HFFc6 (cell line): ENCODE measurements at places on chromosomes 3 and 15. TPM values are rescaled to one million over a fixed set of nuclear protein-coding genes. Genes with fewer than 3 reads are reported as not detected.

NAALADL2 gene
- 10.9 to 17.4 TPM (median 13.4 TPM) in 3 replicates for total RNA-seq

DLL4 gene
- total RNA-seq = 0.10 TPM in 1 of 3 replicates, not detected in the others

SPINK8 gene
- not detected in 3 replicates for total RNA-seq

AGTR1 gene
- total RNA-seq = not detected in 2 replicates

PXYLP1 gene
- 2.6 to 5.0 TPM (median 4.4 TPM) in 3 replicates for total RNA-seq

ARL6IP5 gene
- 121 to 137 TPM (median 130 TPM) in 3 replicates for total RNA-seq

ITIH1 gene
- total RNA-seq = not detected in 3 replicates

MRPL46 gene
- 28.2 to 29.5 TPM (median 28.5 TPM) in 3 replicates for total RNA-seq

GRCh38 chr3:158936530-158937113 is 134.8 kb downstream of the MFSD1 start:
- DNase-seq = no peak
- peaks cover 7% of the 10 kb centered on the region for H3K27me3 ChIP-seq
- H3K4me3 ChIP-seq = no peak overlapping the region
- no peak overlapping the region for H3K27ac ChIP-seq

- no peaks in the 10 kb centered on the region for H3K4me1 ChIP-seq
- peaks cover 34% of the 10 kb centered on the region for H3K27me3 ChIP-seq
- H3K36me3 ChIP-seq = no peaks in the 10 kb centered on the region
- H3K27ac ChIP-seq = no peak overlapping the region
- no peak overlapping the region for H3K4me3 ChIP-seq
- no peak for DNase-seq
These were observed 88.7 kb upstream of the EPHB3 start for GRCh38 chr3:184472723-184473428.

- H3K36me3 ChIP-seq = no peaks in the 10 kb centered on the region
- no peak overlapping the region for H3K4me3 ChIP-seq
- H3K27ac ChIP-seq = no peak overlapping the region
- peak; percentile 50 for DNase-seq
- H3K4me1 ChIP-seq = peaks cover 5% of the 10 kb centered on the region; the same call in 1 of the 2 replicates
These were observed 7.6 kb downstream of the ULK3 start for GRCh38 chr15:74835312-74835823.

- no peak overlapping the region for H3K27ac ChIP-seq
- H3K36me3 ChIP-seq = no peaks in the 10 kb centered on the region
- no peak for DNase-seq
These were observed 849.8 kb downstream of the NSUN3 start for GRCh38 chr3:94912656-94913055.

DNA sequence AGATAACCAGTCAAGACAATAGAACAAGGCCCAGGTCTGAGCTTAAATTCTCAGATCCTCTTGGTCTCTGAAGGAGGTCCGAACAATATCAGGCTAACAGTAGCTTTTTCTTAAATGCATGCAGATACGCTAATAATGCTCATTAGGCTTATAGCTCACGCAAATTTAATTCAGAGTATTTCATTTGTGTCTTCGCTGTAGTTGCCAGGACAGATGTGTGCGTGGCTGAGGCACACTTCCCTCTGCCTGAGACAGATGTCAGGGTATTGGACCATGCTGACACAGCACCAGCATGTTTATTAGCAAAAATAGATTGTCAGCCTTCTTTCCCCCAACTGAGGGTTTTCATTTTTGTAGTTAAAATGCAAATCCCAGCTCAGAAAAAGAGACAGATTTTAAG is 102.9 kb upstream of the BFSP2 start:
- H3K4me1 ChIP-seq = peaks cover 65% of the 10 kb centered on the region
- no peaks in the 10 kb centered on the region; the same call in 1 of the 2 replicates for H3K27me3 ChIP-seq
- no peak overlapping the region for H3K4me3 ChIP-seq
- no peak for DNase-seq

DNA sequence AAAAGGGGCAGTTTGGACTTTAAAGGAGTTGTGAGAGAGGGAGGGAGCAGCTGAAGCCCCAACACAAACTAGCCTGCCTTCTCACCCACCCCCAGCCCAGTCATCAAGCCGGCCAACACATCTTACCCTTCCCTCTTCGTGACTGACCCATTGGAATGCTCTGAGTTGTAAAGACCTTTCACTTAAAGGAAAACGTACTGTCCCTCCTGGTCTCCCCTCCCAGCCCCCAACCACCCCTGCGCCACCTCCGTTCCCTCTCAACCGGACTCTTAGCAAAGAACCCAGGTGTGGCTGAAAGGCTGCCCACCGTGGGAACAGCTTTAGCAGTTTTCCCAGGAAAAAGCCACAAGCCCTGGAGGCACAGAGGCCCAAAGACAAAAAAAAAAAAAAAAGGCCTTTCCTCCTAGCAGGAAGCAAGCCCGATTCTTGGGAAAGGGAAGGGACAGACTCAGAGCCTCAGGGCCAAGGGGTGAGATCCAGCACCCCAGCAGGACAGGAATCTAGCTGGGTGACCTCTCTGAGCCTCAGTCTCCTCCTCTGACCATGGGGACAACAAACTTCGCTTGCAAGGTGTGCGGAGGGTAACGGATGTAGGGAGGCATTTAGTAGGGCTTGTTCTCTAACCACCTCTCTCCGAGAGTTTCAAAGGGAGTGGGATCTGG is 2.4 kb downstream of the CYP11A1 start:
- no peaks in the 10 kb centered on the region for H3K36me3 ChIP-seq

GRCh38 chr15:50082066-50082465 is 37.0 kb downstream of the ATP8B4 start:
- no peak overlapping the region for H3K27ac ChIP-seq
- no peak overlapping the region for H3K4me3 ChIP-seq
- no peak for DNase-seq
- no peaks in the 10 kb centered on the region for H3K27me3 ChIP-seq
- no peaks in the 10 kb centered on the region for H3K36me3 ChIP-seq
- peaks cover 13% of the 10 kb centered on the region for H3K4me1 ChIP-seq

GRCh38 chr15:62534996-62535395 is 369.9 kb upstream of the C2CD4B start:
- H3K4me3 ChIP-seq = no peak overlapping the region
- peaks cover 8% of the 10 kb centered on the region for H3K4me1 ChIP-seq
- peaks cover 8% of the 10 kb centered on the region; the same call in 1 of the 2 replicates for H3K36me3 ChIP-seq
- DNase-seq = no peak
- peak overlapping the region; percentile 28; the same call in 1 of the 2 replicates for H3K27ac ChIP-seq
- H3K27me3 ChIP-seq = no peaks in the 10 kb centered on the region

GRCh38 chr3:31462050-31462569 is 70.6 kb upstream of the STT3B start:
- peaks cover 4% of the 10 kb centered on the region for H3K27me3 ChIP-seq
- H3K36me3 ChIP-seq = peaks cover 5% of the 10 kb centered on the region; the same call in 1 of the 2 replicates

GRCh38 chr15:58924327-58924726 is 9.2 kb downstream of the SLTM start:
- no peaks in the 10 kb centered on the region for H3K27me3 ChIP-seq
- H3K27ac ChIP-seq = peak overlapping the region; percentile 56; the same call in 1 of the 2 replicates
- no peak for DNase-seq
- 0 out of 2 replicates have a peak overlapping the region, but pooled peaks have one; percentile 11 for H3K4me3 ChIP-seq
- no peaks in the 10 kb centered on the region; the same call in 1 of the 2 replicates for H3K36me3 ChIP-seq

DNA sequence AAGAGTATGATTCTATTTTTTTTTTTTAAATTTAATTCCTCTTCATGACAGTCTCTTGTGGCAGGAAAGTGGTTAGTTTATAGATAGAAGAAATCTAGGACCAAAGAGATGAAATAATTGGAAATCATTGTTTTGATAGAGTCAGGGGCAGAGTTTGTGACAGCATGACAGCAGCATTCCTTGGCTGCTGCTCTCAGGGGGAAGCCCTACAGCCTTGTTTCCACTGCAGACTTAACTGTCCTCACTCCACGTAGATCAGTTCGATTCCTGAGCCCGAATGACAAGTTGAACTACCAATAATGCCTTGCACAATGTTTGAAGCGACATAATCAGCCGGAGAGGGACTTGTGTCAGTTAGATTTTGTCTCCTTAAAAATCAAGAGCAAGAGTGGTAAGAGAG is 189.0 kb upstream of the ICE2 start:
- H3K4me3 ChIP-seq = no peak overlapping the region
- H3K4me1 ChIP-seq = no peaks in the 10 kb centered on the region
- DNase-seq = no peak
- no peaks in the 10 kb centered on the region for H3K36me3 ChIP-seq
- no peak overlapping the region for H3K27ac ChIP-seq
